ENCODE measurements at places on chromosomes 4 and X.

DNA sequence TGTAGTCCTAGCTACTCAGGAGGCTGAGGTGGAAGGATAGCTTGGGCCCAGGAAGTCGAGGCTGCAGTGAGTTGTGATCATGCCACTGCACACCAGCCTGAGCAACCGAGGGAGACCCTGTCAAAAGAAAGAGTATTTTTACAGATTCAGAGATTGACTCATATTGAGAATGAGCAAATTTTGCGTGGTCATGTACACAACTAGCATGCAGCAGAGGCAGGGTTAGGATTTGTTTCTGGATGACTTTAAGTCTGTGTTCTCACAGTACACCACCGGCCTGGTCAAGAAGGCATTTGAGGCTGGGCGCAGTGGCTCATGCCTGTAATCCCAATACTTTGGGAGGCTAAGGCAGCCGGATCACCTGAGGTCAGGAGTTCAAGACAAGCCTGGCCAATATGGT lies 44.8 kb upstream of the CBR4 start:
- DNase-seq, result no peak

- no peak for DNase-seq
Measured at GRCh38 chr4:33512397-33512796, 2731.9 kb downstream of the ARAP2 start.

GRCh38 chrX:66008328-66008970 lies 31.4 kb downstream of the VSIG4 start:
- DNase-seq, result no peak

DNA sequence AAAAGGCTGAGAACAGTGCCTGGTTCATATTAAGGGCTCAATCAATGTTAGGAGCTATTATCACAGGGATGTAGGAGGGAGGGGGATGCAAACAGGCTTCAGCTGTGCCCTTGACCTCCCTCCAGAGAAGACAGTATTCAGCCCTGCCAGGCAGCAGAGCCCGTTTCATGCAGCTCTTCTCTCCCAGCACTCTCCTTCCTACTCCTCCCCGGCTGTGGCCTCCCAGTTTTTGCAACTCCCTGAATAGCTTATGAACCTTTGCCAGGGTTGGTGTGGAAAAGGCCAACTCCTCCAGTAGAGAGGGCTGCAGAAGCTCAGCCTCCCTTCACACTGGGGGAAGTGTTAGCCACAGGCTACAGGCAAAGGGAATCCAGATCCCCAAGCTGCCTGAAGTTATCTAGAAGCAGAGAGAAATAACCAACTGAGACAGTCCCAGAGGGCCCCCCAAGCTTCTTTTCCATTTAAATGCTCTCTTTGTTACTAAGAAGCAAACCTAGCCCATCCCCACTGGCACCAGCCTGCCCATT lies 31.7 kb upstream of the APLN start:
- DNase-seq, result no peak

All from stimulated activated naive CD4-positive, alpha-beta T cell (primary cell).